ENCODE measurements at places on chromosomes 6 and 20.

DNA sequence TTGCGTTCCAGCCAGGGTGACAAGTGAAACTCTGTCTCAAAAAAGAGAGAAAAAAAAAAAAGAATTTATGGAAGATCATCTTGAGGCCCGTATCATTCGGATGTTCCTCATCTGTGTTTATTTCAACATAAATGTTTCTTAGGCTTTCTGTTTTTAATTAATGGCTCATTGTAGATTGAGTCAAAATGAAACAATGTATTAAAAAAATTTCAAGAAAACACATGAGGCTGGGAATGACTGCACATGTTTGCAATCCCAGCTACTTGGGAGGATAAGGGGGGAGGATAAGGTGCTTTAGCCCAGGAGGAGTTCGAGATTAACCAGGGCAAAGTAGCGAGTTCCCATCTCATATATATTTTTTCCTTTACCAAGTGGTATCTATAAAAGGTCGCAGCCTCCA, 47.3 kb downstream of the ITCH start:
- no peak for DNase-seq

- no peak for DNase-seq
Measured at GRCh38 chr6:113564371-113565171, 292.6 kb upstream of the MARCKS start.

DNA sequence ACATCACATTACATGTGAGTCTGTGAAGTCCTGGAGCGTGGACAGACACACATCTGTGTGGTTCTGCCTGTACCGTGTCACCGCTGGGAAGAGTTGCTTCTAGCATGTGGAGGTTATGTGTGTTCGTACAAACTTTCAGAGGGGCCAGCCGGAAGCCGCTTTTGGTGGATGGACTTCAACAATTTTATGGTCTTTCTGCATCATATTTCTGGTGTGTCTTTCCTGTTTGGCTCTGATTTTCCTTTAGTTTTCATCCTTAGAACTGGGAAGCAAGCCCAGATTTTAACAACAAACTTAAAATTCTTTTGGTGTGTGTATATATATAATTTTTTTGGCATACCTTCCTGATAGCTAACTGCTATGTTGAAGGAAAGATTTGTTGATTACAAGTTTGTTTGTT, 71.2 kb downstream of the TIAM2 start:
- DNase-seq, result no peak

DNA sequence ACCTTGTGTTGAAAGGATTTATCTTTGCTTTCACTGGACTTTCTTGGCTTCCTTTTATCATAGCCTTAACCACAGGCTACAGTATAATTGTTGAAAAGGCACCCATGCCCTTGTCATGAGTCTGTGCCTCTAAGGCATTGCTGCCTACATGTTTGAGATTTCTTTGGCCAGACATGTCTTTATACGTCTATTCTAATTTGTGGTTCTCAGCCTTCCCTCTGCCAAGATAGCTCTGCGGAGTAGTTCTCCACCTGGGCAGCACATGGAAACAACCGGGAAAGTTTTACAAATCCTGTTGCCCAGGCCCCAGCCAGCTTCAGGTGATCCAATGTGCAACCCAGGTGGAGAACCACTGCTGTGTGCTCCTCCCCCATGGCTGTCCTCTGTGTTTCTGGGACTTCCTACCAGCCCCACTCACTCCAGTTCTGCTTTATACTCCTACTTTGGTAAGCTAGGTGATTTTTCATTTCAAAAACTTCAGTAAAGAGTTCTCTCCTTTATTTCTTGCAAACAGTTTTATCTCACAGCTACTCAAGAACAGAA, 159.6 kb upstream of the MYLIP start:
- no peak for DNase-seq

GRCh38 chr6:39086294-39086693, 28.7 kb downstream of the SAYSD1 start:
- DNase-seq, result no peak

GRCh38 chr6:63573899-63574553, 1.7 kb downstream of the LOC128125822 start:
- DNase-seq, result peak; percentile 47

GRCh38 chr6:109118871-109119354, 23.6 kb downstream of the CEP57L1 start:
- DNase-seq, result no peak

GRCh38 chr20:20859510-20859909, 147.1 kb upstream of the RALGAPA2 start:
- DNase-seq, result no peak

DNA sequence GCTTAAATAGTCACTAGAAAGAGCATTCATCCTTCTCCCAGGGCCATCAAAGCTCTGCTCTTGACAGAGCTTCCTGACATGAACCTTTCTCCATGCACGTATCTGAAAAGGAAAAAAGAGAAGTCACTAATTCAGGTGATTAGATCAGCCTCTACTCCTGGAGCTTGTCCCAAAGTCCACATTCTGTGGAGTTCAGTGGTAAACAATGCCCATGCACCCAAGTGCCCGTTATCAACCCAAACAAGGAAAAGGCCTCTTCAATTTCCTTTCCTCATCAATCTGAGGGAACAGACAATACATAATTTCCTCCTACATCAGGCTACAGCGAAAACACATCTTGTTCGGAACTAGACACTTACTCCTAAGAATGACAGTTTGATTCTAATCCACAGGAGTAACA, 129.2 kb upstream of the PCSK2 start:
- no peak for DNase-seq

DNA sequence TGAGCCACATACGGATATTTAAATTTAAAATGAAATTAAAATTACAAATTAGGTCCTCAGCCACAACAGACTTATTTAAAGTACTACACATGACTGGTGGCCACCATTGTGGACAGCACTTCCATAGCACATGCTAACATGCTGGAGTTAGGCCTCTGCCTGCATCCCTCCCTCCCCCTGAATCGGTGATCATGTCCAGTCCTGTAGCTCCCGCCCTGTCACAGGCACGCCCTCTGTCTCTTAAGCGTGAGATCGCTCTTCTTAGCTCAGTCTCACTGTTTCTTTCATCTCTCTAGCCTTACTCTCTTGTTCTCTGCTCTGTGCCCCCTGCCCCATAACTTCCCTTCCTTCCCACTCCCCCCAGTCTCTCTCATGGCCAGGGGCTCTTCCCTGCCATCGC, 28.9 kb downstream of the ELMO2 start:
- no peak for DNase-seq

- DNase-seq, result no peak
Measured at GRCh38 chr6:117280922-117281321, 15.6 kb downstream of the VGLL2 start.

DNA sequence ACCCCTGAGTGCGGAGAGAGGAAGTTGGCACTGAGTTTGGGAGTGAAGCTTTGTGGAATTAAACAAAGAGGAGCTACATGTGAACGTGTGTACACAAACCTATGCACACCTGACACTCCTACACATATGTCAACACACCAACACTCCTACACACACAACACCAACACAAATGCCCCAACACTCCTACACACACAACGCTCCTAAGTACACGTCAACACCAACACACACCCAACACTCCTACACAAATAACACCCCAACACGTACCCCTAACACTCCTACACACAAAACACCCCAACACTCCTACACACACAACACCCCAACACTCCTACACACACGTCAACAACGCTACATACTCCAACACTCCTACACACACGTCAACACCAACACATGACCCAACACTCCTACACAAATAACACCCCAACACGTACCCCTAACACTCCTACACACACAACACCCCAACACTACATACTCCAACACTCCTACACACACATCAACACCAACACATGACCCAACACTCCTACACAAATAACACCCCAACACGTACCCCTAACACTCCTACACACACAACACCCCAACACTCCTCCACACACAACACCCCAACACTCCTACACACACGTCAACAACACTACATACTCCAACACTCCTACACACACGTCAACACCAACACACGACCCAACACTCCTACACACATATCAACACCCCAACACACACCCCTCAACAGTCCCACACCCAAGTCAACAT, 40.1 kb upstream of the ZBP1 start:
- no peak for DNase-seq

- DNase-seq, result no peak
Measured at GRCh38 chr6:3723966-3724365, 27.5 kb downstream of the PXDC1 start.

GRCh38 chr6:167501831-167502385, 177.0 kb downstream of the TTLL2 start:
- no peak for DNase-seq

- no peak for DNase-seq
Measured at GRCh38 chr6:168116438-168116974, 37.5 kb upstream of the FRMD1 start.

GRCh38 chr20:61766921-61767610, 298.6 kb downstream of the TAF4 start:
- DNase-seq, result no peak

- no peak for DNase-seq
Measured at GRCh38 chr6:147905711-147906110, 397.2 kb downstream of the SAMD5 start.

DNA sequence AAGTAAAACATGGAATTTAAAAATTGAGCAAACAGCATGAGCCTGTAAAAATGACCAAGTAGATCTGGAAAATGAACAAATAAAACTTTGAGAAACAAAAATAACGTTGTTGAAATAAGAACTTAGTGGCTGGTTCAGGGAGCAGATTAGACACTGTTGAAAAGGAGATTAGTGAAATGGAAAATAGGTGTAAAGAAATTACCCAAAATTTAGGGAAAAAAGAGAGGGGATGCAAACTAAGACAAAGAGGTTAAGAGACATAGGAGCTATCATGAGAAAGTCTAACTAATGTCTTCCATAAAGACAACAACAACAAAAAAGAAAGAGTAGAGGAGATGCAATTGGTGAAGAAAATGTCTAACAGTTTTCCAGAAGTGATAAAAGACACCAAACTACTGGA, 29.0 kb downstream of the APCDD1L start:
- DNase-seq, result no peak

DNA sequence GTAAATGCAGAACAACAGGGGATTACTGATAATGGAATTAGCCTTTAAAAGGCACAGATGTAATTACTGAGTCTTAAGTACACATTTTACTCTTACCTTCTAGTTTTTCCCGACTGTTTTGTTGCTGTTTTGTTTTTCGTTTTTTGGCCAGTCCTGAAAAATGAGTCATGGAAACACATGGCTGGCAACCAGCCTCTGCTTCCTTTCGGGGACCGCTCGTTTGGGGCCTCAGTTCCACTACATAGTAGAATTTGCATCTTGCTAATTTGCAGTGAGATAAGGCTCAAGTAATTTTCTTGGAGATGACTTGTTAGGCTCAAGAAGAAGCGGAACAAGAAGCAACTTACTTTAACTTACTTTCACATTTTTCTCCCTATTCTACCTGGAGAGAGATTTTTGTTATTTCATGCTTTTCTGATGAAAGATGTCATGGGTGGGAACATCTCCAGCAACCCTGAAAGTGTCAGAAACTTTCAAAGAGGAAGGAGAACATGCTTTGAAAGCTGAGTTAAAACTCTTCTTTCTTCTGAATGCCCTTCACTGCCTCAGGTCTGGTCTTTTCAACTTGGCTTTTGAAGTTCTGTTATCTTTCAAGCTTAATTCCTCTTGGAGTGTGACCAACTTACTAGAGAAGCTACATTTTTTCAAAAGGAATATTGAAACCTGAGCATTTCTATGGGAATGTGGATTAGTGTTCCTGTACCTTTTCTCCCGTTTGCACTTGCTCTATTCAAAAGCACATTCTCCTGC, 71.5 kb upstream of the HDAC2 start:
- no peak for DNase-seq

- no peak for DNase-seq
Measured at GRCh38 chr6:40671694-40672050, 84.5 kb upstream of the LRFN2 start.

- DNase-seq, result no peak
Measured at GRCh38 chr6:137219664-137220252, 573 bp upstream of the IFNGR1 start.

GRCh38 chr20:55258559-55258958, 746.8 kb downstream of the CBLN4 start:
- DNase-seq, result no peak

- DNase-seq, result no peak
Measured at GRCh38 chr20:53828088-53828681, 234.5 kb upstream of the ZNF217 start.

GRCh38 chr6:15663130-15663871, 473 bp upstream of the DTNBP1 start:
- no peak for DNase-seq

DNA sequence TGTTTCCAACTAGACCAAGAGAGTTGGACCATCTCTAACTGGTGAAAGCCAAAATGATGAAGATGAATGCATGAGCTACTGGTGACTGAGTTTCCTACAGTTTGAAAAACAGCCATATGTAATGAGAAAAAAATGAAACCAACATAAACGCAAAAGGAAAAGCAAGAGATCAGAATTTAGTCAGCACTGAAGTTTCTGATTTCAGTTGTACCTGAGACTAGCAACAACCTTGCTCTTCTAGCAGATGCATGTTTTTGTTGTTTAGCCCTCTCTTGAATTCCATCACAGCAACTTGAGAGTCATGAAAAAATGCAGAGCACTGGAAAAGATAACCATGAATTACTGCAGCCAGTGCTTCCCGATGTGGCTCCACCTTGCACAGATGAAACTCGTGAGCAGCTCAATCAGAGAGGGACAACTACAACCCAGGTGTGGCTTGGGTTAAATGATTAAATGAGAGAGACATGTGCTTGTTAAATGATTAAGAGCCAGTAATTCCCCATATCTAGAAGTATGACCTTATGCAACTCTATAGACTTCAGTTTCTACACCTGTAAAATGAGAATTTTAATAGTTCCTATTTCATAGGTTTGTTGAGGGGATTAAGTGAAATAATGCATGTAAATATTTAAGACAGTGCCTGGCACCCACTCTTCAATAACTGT, 104.8 kb downstream of the ELOVL4 start:
- DNase-seq, result no peak

DNA sequence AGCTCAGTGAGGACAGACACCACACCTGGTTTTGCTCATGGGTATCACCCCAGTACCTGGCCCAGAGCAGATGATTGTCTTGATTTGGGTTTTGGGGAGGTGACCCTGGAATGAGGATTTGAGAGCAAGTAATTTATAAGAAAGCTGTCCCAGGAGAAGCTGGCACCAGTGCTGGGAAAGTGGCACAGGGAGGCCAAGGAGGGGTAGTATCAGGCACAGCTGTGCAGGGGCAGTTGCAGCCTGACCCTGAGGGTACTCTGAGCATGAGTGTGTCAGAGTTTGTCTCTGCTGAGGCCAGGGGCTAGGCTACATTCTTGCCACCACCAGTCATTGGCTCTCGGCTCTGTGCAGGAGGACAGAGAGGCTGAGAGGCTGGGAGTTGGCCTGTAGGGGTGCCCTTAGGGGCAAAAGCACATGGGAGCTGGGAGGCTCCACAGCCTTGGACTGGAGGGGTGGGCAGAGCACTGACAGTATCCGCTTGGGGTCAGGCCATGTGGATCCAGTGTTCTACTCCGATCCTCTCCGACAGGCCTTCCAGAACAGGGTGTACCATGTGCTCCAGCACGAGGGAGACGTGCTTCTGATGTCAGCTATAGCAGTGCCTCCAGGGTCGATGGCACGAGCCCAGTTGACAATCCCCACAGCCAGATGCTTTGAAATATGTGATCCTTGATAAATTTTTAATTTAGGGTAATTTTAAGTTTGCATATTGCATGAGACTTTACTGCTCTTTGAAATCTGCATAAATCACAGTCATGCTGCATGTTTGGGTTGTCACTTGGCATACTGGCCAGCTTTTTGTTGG, 121.3 kb downstream of the PHACTR3 start:
- no peak for DNase-seq

- no peak for DNase-seq
Measured at GRCh38 chr6:138512609-138513008, 13.3 kb upstream of the NHSL1 start.

- DNase-seq, result no peak
Measured at GRCh38 chr6:130604841-130605399, 222.3 kb upstream of the SMLR1 start.
